Activated CD4-positive, alpha-beta T cell treated with anti-CD3 and anti-CD28 coated beads, Interleukin-2, amount 10 ng/mL, durations not matched to agents 24 days and 14 days (primary cell): ENCODE measurements at places on chromosomes 2 and 18. TPM values are rescaled to one million over a fixed set of nuclear protein-coding genes. Genes with fewer than 3 reads are reported as not detected.
A peak's percentile ranks its signal among the peaks of the same experiment; 100 is the strongest.

- no peaks in the 10 kb centered on the region for H3K4me1 ChIP-seq
- peaks cover 7% of the 10 kb centered on the region for H3K36me3 ChIP-seq
- H3K27me3 ChIP-seq = no peaks in the 10 kb centered on the region
- no peak overlapping the region for H3K4me3 ChIP-seq
- peak; percentile 48 for DNase-seq
- H3K27ac ChIP-seq = no peak overlapping the region
Measured at GRCh38 chr2:120203251-120204021, 19.8 kb downstream of the TMEM185B start.

DNA sequence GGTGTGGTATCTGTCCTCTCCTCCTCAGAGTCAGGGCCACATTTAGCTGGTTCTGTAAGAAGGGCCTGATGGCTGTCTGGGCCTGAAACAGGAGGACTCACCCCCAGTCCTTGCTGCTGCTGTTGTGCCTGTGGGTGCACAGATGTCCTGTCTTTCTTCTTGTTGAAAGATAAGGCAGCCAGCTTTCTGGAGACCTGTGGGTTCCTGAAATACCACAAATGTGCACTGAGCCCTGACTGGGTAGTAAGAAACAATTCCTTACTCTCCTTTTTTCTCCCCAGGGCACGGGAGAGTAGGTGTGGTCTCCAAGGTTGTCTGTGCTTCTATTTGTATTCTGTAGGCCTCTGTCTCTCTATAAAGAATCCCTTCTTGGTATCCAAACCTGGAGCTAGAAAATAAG lies 96.2 kb upstream of the DLX2 start:
- H3K36me3 ChIP-seq = no peaks in the 10 kb centered on the region
- DNase-seq = no peak
- no peak overlapping the region for H3K4me3 ChIP-seq
- peaks cover 5% of the 10 kb centered on the region for H3K4me1 ChIP-seq
- no peak overlapping the region for H3K27ac ChIP-seq

DNA sequence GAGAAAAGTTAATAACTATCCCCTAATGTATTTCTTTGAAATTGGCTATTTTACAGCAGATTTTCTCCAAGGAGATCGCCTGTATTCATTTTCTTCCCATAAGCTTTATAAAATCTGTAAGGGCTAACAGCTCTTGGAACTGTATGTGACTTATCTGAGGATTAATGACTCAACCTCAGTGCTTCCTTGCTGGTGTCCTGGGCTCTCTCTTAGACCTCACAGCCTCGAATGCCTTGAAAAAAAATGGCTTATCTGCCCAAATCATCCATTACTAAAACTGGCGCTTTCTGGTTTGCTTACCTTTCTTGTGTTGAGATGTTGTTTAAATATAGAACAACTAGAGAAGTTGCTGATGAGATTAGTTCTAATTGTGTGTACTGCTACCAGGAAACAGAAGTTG lies 713.6 kb downstream of the SLC4A3 start:
- H3K36me3 ChIP-seq = no peaks in the 10 kb centered on the region
- no peak for DNase-seq
- no peak overlapping the region for H3K4me3 ChIP-seq
- no peak overlapping the region for H3K27ac ChIP-seq
- H3K27me3 ChIP-seq = no peaks in the 10 kb centered on the region

Gene MOB1A
- 203 and 204 TPM in 2 replicates for total RNA-seq
